ENCODE measurements at places on chromosomes 12 and 14.

DNA sequence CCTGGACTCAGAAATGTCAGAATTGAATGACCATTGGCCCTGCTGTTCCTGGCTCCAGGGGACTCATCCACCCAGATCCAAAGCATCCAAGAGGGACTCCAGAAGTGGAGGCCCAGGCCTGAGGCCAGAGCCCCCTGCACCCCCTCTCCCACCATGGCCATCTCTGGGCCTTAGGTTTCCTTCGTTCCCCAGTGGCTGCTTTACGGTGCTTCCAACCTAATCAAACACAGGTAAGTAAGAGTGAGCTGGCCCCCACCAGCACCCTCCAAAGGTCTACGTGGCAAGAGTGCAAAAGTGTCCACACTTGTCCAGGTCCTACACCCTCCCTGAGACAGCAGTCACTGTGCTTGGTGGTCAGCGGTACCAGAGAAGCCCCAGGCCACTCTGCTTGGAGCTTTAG is 139.0 kb downstream of the DPF3 start:
- no peak for DNase-seq

DNA sequence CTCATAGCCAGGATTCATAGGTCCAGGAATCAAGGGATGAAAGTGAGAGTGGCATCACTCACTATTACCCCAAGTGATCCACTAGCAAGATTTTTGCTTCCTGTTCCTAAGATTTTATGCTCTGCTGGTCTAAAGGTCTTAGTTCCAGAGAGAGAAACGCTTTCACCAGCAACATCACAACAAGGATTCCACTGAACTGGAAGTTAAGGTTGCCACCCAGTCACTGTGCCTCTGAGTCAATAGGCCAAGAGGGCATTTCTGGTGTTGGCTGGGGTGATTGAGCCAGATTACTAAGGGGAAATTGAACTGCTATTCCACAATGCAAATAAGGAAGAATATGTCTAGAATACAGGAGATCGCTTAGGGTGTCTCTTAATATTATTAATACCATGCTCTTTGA is 142.5 kb upstream of the ARID2 start:
- no peak for DNase-seq

- DNase-seq, result no peak
Measured at GRCh38 chr12:95088379-95088778, 15.0 kb upstream of the NR2C1 start.

DNA sequence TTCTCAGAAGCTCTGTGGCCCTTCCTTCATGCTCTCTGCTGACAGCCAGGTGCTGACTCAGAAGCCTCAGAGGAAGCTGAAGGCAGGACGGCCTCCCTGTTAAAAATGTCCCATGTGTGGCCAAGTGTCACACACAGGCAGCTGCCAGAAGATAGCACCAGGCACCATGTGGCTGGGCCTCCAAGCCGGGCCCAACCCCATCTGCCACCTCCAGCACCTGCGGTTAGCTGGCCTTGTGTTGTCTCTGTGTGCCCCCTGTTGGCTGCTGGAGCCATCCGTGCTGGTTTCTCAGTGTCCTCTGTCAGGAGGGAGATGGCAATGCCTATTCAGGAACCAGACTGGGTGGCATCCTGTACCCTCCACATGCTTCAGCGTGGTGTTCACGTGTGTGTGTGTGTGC is 63.2 kb downstream of the TSPAN11 start:
- peak; percentile 44 for DNase-seq

- no peak for DNase-seq
Measured at GRCh38 chr12:131280426-131280825, 326.7 kb downstream of the ADGRD1 start.

DNA sequence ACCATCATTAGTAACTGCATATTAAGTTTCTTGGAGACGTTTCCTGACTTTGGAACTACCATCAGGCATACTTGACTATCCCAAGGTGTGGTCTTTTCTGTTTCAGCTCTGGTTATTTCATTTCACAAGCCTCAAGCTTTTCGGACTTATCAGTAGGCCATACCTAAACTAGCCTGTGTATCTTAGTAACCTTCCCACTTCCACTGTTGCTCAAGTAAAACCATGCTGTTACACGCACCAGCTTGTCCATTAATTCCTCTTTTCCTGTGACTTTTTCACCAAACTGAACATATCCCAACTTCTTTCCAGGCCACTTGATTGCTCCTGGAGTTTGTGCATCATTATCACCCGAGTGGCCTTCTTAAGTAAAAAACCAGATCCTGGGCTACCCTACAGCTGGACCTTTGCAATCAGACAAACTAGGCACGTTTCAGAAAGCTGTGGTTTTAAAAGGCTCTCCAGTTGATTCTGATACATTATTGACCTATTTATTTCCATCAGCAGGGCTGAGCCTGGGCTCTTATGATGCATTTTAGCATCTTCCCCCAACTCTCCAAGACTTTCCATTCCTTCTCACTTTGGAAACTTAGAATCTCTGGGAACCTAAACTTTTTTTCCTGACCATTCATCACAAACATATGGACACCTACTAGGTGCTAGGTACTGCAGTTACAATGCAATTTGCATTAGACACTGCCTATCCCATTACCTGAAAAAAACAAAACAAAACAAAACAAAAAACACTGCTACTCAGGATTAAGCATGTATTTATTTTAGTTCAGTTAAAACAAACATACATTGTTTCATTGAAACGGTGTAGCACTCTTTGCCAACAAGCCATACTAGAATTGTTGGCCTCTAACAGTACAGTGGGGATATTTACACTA is 14.9 kb downstream of the SLC38A2 start:
- no peak for DNase-seq

DNA sequence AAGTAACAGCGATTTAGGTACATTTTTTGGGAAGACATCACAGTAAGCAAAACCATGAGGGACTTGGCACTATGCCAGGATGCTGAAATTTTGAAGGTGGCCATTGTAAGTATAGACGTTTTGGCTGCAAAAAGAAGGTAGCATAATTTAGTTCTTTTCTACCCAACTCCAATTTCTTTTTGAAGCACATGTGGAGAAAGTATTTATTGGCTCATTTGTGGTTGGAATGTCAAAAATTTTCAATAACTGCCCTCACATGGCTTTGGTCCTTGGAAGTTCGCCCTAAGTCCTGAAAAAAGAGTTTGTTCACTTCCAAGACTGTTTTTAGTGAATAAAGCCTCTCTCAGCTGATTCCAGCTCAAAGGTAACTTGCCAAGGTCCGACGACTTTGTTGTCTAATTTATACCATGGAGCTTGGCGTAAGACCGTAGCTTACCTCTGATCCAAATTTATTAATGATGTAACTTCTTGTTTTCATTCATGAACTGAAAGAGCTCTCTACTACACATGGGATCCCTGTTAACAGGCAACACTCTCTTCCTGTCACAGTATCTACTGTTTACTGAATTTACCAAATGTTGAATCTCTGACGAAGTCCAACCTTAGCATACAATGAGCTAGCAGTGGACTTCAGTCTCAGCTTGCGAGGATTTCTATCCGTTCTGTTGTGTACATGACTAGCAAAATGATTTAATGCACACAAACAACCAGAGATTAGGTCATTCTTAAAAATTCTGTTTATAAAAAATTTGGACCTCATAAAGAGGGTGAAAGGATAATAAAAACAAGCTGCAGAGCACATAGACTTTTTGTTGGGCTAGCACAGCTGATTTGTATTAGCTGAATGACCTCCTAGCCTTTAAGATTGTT is 49.0 kb downstream of the MSRB3 start:
- DNase-seq, result no peak

DNA sequence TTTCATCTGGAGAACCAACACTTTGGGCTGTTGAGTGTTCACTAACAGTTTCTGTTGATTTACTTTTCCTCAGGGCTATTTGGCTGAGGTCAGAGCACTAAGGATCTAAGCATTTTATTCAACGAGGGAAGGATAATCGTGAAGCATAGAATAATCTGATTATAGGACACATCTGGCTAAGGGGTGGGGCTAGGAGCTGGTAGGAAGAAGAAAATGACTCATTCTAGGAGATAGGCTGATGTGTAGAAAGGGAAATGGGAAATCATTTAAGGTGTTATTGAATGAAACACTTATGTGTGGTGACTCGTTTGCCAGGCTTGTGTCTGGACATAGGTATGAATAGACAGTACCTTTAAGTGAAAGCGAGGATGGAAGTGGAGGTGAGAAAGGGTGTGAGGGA is 167.2 kb downstream of the ETNK1 start:
- DNase-seq, result no peak

Measured in heart left ventricle (tissue), 16 donors.